ENCODE measurements at places on chromosomes 7 and 10. TPM values are rescaled to one million over a fixed set of nuclear protein-coding genes. Genes with fewer than 3 reads are reported as not detected.

DNA sequence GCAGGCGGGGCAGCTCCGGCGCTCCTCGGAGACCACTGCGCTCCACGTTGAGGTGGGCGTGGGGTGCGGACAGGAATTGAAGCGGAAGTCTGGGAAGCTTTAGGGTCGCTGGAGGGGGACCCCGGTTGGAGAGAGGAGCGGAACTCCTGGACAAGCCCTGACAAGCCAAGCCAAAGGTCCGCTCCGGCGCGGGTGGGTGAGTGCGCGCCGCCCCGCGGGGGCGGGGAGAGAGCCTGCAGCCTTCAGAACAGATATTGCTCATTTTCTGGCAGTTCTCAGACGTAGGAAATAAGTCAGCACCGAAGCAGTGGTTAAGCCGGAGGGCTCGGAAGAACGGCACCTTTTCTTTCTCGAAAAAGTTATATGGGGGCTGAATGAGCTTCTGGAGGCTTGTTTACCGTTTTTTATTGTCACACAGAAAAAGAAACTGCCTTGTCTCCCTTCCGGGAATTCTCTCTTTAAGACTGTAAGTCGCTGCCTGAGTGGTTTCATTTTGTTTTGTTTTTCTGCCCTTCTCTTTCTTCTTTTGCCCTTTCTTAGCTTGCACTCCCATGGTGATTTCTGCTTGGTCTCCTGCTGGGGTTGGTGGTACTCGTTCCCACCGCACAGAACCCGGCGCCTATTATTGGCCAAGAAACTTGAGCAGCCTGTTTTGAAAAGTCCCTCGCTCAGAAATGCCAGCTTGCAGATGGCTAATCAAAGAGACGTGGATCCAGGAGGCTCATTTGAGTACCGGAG is 732 bp downstream of the FAS start:
- DNase-seq, result peak; percentile 79

The MMD2 gene
- polyA plus RNA-seq, result not detected

- no peak for DNase-seq
These were observed 129.3 kb downstream of the TMEM178B start for GRCh38 chr7:141203177-141203576.

The WNT8B gene
- polyA plus RNA-seq, result not detected

The LDB3 gene
- polyA plus RNA-seq, result 633 TPM

GRCh38 chr10:35378541-35379210 is 42.4 kb downstream of the CCNY start:
- DNase-seq, result no peak

DNA sequence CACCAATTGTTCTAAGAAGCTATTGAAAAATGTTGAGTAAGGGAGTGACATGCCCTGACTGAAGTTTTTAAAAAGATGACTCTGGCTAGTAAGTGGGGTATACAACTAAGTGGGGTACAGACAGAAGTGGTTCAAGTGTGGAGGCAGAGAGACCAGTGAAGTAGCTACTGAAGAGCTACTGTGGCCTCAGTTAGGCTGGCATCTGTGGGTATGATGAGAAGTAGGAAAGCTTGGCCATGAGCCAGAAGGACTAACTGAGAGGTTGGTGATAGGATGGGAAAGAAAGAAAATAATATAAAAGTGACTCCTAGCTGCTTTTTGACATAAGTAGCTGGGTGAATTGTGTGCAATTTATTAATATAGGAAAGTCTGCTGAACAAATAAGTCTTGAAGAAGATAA is 176.6 kb downstream of the SEMA3D start:
- DNase-seq, result no peak

DNA sequence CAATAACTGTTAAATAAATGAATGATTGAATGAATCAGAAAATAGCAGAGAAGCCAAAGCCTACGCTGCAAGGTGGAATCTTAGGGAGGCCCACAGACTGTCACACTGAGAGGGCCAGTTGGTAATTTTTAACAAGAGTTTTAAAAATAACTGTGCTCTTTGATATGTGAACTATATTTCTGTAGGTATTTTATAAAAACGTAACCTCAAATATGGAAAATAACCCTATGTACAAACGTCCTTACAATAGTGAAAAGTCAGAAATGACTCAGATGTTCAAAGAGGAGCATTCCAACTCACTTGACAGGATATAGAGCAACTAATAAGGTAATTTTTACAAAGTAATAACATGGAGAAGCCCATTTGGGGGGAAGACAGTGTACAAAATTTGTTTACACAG is 18.9 kb upstream of the TMEM273 start:
- DNase-seq, result no peak

The ATP6V1F gene
- 105 TPM for polyA plus RNA-seq

The TAS2R16 gene
- polyA plus RNA-seq, result not detected

DNA sequence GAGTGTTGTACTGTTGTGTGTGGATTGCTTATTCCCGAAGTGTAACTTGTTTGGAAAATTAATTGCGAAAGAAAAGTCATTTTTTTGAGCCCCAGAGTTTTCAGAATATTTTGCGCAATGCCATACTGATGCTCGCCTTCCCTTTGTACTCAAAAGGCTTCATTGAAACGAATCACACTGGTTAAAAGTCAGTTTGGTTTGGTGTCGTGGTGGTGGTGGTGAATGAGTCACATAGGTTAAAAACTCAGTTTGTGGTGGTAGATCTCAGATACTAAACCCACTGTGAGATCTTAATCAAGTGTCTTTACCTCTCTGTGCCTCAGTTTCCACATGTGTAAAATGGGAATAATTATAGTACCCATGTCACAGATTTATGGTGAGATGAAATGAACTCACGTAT is 61.1 kb upstream of the IL6 start:
- no peak for DNase-seq

DNA sequence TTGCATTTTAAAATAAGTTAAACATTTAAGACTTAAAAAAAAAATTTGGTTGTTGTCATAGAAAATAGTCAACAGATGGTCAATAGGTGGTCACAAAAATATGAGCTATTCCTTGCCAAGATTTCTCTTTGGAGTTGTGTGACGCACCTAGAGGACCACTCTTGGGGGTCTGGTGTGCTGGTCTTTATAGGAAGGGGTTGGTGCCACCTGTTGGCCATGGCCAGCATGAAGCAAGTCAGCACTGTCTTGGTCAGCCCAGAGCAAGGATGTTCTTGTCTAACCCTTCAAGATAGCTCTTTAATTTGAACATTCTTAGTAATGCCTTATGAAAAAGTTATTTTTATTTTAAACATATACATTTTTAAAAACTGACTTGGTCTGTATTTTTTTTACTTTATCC is 267.9 kb upstream of the CNTNAP2 start:
- no peak for DNase-seq

GRCh38 chr10:69640196-69640980 is 10.3 kb downstream of the FAM241B start:
- no peak for DNase-seq

DNA sequence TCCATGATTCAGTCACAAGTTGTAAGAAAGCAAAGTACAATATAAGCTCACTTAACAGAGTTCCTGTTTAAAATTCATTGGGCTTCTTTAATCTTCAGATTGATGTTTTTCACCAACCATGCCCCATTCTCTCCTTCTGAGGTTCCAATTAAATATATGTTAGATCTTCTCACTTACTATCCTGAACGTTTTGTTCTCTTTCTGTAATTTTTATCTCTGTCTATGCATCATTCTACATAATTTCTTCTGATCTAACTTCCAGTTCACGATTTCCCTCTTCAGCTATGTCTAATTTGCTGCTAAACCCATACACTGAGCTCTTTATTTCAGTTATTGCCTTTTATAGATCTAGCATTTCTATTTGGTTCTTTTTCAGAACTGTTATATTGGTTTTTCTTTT is 28.0 kb upstream of the SPOCK2 start:
- no peak for DNase-seq

- DNase-seq, result no peak
These were observed 1358.9 kb upstream of the LRRTM3 start for GRCh38 chr10:65566906-65567305.

The ANKIB1 gene
- not detected for polyA plus RNA-seq

The SPDYE1 gene
- 4.1 TPM for polyA plus RNA-seq

The TAF3 gene
- polyA plus RNA-seq, result 6.1 TPM

DNA sequence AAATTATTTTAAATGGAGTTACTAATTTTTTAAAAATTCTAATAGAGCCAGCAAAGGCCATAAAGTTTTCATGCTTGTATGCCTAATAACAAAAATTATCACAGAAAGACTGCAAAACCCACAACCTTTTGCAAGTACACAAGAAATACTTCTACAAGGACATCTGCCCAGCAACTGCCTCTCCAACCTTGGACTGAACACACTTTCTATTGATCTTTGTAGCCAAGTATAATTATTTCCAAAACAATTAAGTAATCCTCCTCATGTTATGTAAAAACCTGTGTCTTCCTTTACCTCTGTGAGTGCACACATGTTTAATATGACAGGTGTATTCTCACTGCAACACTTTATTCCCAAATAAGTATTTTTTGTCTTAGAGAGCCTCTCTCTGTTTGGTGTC is 16.6 kb upstream of the ACSM6 start:
- DNase-seq, result no peak

DNA sequence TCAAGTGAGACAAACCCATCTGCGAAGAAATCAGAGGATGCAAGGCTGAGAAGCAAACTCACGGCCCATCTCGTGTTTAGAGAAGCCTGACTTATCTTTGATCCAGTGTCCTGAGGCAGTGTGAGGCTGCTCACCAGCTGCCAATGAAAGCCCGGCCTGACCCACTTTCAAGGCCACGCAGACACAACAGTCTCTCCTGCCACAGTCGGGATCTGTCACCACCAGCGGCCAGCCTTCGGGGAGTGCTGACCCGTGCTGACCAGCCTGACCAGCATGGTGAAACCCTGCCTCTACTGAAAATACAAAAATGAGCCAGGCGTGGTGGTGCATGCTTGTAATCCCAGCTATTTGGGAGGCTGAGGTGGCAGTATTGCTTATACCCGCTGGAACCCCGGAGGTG is 7.4 kb upstream of the DNAJB6 start:
- no peak for DNase-seq

The ELN gene
- polyA plus RNA-seq, result not detected

The ASZ1 gene
- not detected for polyA plus RNA-seq

The GARIN1A gene
- polyA plus RNA-seq, result 2.7 TPM

DNA sequence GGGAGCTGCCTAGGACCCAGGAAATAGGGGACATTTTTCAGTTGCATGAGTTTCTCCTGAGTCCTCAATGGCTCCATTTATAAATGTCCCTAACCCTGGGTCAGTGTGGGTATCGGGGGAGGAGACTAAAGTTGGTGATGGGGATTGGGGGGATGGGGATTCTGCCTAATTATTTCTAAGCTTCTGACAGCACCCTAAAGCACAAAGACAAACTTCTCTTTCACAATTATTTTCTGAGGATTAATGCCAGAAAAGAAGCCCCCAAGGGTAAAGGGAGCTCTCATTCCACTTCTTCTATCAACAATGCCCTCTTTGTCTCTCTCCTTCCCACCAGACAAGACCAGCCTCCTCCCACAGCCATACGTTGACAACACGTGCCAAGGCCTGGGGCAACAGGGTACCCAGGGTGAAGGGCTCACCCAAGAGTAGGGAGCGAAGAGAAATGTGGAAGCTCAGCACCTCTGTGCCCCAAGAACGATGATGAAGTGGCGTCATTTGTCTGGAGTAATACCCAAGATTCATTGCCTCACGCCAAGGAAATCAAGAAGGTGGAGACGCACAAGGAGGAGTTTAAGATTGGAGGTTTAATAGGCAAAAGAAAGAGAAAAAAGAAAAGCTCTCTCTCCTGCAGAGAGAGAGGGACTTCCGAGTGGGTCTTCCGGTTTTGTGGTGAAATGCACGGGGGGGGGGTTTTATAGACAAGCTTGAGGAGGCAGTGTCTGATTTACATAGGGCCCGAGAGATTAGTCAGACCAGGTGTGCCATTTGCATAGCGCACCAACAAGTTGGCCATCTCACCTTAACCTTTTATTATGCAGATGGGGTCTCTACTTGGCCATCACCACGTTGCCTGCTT is 14.4 kb upstream of the GJC3 start:
- no peak for DNase-seq

The NUDT13 gene
- polyA plus RNA-seq, result 4.4 TPM

DNA sequence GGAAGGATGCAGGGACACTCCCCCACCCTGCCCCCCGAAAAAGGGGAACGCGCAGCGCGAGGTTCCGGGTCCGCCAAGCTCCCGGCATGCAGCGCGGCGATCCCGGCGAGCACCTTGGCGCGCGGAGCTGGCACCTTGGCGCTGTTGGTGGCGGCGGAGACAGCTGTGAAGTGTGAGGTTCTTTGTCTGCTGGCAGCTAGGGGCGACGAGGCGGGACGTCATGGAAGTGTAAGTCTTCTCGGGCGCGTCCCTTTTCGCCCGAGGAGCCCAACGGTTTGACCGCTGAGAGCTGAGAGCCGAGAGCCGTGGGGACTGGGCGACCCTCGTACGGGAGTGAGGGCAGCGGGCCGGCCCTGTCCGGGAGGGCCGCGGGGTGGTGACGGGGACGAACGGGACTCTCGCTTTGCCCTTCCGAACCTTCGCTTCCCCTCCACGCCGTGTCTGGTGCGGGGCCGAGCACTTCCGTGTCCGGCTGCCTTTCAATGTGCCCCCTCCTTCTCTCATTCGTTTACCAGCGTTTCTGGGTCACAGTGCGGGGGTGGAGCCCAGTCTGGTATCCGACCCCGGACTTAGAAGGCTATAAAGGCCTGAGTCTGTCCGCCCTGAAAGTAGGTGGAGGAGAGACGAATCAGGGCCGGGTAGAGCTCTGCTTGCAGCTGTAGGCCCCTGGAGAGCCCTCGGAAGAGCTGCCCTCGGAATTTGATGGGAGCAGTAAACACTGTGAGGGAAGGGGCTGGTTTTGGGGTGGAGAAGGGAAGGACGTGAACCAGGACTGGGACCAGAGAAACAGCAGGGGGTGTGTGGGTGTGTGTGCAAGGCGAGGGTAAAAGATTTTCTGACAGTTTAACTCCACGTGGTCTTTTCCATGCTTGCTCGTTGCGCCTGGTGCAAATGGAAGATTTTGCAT is at the start of gene CRCP:
CRCP (plus strand) TSS at position 105 of the 907 bp plus-strand sequence; CDS start at position 221, 116 bp downstream.
- peak; percentile 86 for DNase-seq

DNA sequence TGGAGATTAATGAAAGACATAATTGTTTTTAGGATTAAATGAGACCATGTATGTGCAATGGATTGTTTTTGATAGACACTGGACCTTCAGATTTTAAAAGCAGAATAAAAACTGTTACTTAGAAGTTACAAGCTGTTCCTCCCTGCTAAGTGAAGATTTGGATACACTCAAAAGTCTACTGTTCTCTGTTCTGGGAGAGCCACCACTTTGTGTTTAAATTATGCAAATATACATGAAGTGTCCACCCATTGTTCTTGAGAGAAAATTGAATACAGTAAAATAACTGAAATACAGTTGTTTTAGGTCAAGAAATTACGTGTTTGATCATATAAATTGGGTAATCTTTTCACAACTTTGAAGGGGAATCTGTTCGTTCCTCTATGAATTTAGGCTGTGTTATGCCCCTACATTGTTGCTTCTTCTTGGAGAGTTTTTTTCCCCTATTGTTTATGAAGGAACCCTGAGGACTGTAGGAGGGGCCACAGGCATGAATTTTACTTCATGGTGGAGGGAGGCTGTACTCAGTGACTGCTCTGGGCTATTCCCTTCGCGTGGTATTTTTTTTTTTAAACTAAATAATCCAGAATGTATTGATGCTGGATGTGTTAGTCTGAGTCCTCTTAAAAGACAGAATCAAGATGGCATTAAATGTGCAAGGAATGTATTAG is 18.6 kb upstream of the VCL start:
- no peak for DNase-seq
